H9 (cell line): ENCODE measurements at places on chromosomes 2 and 18. TPM values are rescaled to one million over a fixed set of nuclear protein-coding genes. Genes with fewer than 3 reads are reported as not detected.

ZSWIM2 gene
- not detected in 2 replicates for total RNA-seq

SERPINB4 gene
- 4.1 and 4.3 TPM in 2 replicates for total RNA-seq

PRSS56 gene
- total RNA-seq: not detected in 2 replicates

AGXT gene
- not detected in 2 replicates for total RNA-seq

COL4A3 gene
- total RNA-seq: 0.15 and 0.64 TPM in 2 replicates

SPRED2 gene
- 20.8 and 23.5 TPM in 2 replicates for total RNA-seq

EFHD1 gene
- 2.7 and 2.8 TPM in 2 replicates for total RNA-seq

GALR1 gene
- 0.02 and 0.07 TPM in 2 replicates for total RNA-seq

CD8A gene
- total RNA-seq: not detected in 2 replicates

BOLL gene
- not detected in 2 replicates for total RNA-seq

TMEM37 gene
- 4.2 and 4.8 TPM in 2 replicates for total RNA-seq

ABCG8 gene
- total RNA-seq: not detected in 2 replicates

ARHGAP15 gene
- not detected in 2 replicates for total RNA-seq

ALPI gene
- not detected in 2 replicates for total RNA-seq

AOX1 gene
- 3.5 and 4.8 TPM in 2 replicates for total RNA-seq

KCNS3 gene
- total RNA-seq: 7.2 and 8.0 TPM in 2 replicates

SLC9A2 gene
- 0.04 TPM in 2 replicates for total RNA-seq

POTEC gene
- not detected in 2 replicates for total RNA-seq

HK2 gene
- 51.3 and 54.3 TPM in 2 replicates for total RNA-seq

SETBP1 gene
- total RNA-seq: 4.6 and 4.8 TPM in 2 replicates

CNDP1 gene
- 0.29 TPM in 1 of 2 replicates, not detected in the other for total RNA-seq

CIB4 gene
- total RNA-seq: not detected in 2 replicates

HOXD11 gene
- not detected in 2 replicates for total RNA-seq

CPO gene
- 0.66 and 0.68 TPM in 2 replicates for total RNA-seq

KANSL1L gene
- 7.7 and 8.2 TPM in 2 replicates for total RNA-seq

ADI1 gene
- total RNA-seq: 23.4 and 25.4 TPM in 2 replicates

GCKR gene
- total RNA-seq: 0.11 and 0.33 TPM in 2 replicates

MAP3K19 gene
- not detected in 2 replicates for total RNA-seq

RUFY4 gene
- 0.44 and 0.66 TPM in 2 replicates for total RNA-seq

VWC2L gene
- not detected in 2 replicates for total RNA-seq

TCF23 gene
- not detected in 2 replicates for total RNA-seq

KCNG2 gene
- total RNA-seq: 0.15 TPM in 1 of 2 replicates, not detected in the other

CCDC74B gene
- total RNA-seq: 5.9 and 6.7 TPM in 2 replicates

AMER3 gene
- total RNA-seq: 0.59 TPM in 2 replicates

TTN gene
- 0.59 and 0.70 TPM in 2 replicates for total RNA-seq

GKN1 gene
- not detected in 2 replicates for total RNA-seq

MOCOS gene
- total RNA-seq: 5.2 and 6.0 TPM in 2 replicates

CAPN14 gene
- total RNA-seq: 0.07 and 0.09 TPM in 2 replicates

KCNE4 gene
- 0.20 and 0.24 TPM in 2 replicates for total RNA-seq

UGT1A8 gene
- not detected in 2 replicates for total RNA-seq

IL1F10 gene
- not detected in 2 replicates for total RNA-seq

SRD5A2 gene
- not detected in 2 replicates for total RNA-seq

GPBAR1 gene
- 0.37 and 0.44 TPM in 2 replicates for total RNA-seq

HTR2B gene
- not detected in 2 replicates for total RNA-seq

PPP4R3B gene
- total RNA-seq: 37.6 and 40.9 TPM in 2 replicates

DYSF gene
- 4.8 and 5.5 TPM in 2 replicates for total RNA-seq

SYT4 gene
- total RNA-seq: 2.2 and 3.4 TPM in 2 replicates

NTSR2 gene
- not detected in 2 replicates for total RNA-seq

GAREM1 gene
- total RNA-seq: 4.4 and 5.2 TPM in 2 replicates

MYO7B gene
- total RNA-seq: not detected in 2 replicates

TUBA3E gene
- total RNA-seq: 0.13 and 0.26 TPM in 2 replicates

ALPP gene
- total RNA-seq: 0.15 and 0.20 TPM in 2 replicates

UGT1A4 gene
- not detected in 2 replicates for total RNA-seq

SP5 gene
- total RNA-seq: 1.7 and 2.2 TPM in 2 replicates

CXCR1 gene
- not detected in 2 replicates for total RNA-seq

UGGT1 gene
- total RNA-seq: 48.5 and 55.9 TPM in 2 replicates
